GM12892 (cell line): ENCODE measurements at places on chromosomes 11 and 22.
A peak's percentile ranks its signal among the peaks of the same experiment; 100 is the strongest.

- DNase-seq = peak; percentile 6
Observed at GRCh38 chr11:60204922-60205321, 22.0 kb upstream of the MS4A6A start.

GRCh38 chr11:119179983-119180382 lies 5.3 kb upstream of the NHERF4 start:
- no peak for DNase-seq

DNA sequence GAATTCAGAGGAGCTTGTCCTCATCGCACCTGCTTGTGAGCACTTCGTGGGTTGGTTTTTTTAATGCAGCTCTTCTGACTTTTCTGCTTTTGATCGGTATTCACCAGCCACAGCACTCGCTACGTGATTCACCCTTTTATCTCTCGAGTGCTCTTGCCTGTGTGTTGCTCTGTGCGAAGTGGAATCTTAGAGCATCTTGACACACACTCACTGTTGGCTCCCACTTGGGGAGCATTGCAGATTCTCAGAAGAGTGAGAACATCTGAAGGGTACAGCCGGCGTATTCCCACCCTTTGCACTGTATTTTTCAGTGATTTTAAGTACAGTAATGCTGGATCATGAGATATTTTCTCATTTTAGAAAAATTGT lies 10.9 kb downstream of the TNNT3 start:
- DNase-seq = no peak

DNA sequence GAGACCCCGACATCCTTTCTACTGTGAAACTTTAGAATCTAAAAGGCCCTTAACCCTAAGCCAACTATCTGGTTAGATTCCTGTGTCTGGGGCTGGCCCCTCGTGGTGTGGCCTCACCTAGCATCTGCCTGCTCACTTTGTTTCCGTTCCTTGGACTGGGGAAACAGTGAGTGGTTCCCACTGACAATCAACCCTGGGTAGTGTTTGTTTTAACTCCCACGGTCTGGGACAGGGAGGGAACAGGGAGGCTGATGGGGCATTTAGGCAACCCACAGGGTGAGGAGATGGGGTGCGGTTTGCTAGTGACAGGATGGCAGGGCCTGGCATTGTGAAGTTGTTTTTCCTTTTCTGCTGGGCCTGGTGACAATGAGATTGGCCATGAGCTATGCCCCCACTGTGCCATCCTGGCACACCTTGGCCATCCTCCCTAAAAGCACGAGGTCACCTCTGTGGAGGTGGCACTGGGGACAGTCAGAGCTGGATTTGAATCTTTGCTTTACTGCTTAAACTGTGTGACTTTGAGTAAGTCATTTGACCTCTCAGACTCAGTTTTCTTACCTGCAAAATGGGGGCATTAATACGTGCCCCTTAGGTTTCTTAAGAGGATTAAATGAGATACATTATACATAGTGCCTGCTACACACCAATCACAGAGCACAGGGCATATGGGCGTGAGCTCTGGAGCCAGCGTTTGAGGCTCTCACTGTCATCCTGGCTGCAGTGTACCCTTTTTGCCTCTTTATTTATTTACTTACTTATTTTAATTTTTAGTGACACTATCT lies 31.4 kb downstream of the CHRDL2 start:
- no peak for DNase-seq

GRCh38 chr11:36467012-36467411 lies 43.1 kb downstream of the TRAF6 start:
- no peak for DNase-seq

- DNase-seq = peak; percentile 60
Observed at GRCh38 chr11:120172054-120172911, 34.4 kb upstream of the TRIM29 start.

DNA sequence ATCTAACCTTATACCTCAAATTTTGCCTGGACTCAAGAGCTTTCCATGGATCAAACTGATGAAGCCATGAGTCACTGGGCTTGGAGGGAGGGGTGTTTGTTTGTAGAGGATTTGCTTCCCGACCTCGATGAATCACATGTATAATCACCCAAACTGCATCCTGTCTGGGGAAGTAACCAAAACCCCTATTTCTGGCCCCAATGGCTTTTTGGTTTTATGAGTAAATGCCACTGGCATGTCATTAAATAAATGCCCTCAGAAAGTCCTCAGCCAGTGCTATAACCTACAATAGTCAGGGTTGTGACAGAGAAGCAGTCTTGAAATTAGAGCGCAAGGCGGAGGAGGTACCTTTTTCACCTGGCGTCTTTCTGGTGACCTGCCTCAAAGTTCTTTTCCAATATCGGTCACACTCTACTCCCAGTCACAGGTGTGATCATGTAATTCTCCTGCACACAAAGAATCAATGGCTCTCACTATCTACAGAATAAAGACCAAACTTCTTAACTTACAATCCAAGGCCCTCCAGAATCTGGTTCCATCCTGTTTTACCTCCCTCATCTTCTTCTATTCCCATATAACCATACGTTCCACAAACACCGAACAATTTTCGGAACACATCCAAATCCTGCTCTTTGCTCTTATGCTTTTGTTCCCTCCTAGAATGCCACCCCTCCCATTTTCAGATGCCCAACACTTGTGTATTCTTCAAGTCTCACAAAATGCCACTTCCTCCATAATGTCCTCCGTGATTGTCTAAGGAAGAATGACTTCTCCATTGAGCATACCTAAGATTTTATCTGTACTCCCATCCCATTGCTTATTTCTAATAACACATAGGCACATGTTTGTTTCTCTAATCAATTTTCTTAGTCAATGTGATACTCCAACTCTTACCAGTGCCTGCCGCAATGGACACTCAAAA lies 81.3 kb upstream of the BLID start:
- no peak for DNase-seq

DNA sequence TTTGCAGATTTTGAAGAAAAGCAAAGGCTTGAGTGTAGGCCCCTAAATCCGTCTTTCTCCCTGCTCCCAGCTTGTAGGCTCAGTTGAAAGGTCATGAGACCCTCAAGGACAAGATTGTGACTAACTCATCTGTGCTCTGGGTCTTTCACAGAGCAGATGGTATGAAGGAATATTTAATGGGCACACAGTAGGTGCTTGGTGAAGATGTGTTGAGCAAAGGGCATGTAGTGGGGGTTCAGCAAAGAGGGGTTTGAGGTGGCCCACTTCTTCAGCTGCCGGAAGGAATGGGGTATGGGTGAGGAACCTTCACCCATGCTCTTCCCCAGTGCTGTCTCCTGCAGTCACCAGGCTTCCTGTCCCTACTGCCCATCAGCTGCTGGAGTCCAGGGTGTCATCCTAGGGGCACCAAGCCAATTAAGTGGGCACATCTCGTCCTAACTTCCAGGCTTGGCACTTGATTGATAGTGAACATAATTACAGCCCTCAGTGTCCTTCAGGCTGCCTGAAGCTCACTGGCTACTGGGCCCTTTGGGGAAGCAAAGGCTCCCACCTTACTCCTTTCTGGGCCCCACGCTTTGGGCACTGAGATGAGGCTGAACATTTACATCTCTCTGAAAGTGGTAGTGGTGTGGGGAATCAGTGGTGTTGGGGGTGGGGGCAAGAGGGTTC lies 15.0 kb downstream of the DGAT2 start:
- DNase-seq = no peak

DNA sequence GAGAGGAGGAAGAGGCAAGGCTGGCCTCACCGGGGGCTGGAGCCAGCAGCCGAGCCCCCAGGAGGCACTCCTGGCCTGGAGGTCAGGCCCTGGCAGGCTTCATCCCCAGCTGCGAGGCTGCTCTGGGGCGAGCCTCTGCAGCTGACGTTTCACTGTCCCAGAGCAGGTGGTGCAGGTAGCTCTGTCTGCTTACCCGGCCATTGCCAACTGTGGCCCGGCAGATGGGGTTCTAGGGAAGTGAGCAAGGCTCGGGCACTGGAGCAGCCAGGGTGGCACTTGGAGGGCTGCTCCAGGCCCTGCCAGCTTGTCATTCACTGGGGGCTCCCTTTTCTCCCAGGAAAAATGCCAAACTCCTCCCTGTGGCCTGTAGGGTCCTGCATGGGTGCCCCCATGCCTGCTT lies 118.7 kb upstream of the ANO1 start:
- DNase-seq = no peak

- DNase-seq = no peak
Observed at GRCh38 chr22:46843821-46844255, 81.4 kb downstream of the TBC1D22A start.

DNA sequence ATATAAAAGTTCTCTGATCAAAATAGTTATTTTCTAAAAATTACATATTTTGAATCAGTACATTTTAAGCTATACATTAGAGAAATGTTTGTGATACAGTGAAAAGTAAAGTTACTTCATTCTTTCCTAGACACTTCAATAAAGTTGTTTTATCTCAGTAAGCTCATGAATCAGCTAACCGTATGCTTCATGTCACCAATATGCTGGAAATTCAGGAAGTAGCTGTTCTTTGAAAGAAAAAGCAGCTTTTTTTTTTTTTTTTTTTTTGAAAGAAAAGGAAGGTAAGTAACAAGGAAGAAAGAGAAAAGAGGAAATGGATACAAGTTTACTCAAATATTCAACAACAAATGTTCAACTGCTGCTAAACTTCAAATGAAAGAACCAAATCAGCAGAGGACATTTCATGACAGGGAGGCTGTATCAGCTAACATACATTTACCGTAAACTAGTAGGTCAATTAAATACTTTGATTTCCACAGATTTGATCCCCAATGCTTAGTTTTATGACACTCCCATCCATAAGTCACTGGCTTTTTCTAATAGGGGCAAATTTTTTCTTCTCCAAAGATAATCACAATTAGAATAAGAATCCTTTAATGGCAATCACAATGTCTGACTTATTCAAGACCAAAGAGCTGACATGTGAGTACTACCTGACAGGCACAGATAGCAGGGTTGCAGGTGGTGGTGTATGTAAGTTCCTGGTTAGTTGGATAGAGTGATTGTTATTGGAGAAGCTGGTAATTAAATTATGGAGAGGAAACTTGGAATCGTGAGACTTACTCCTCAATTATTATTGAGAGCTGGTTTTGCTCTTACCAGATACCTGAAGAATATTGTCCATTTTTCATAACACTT lies 754 bp downstream of the OR52A1 start:
- DNase-seq = no peak

DNA sequence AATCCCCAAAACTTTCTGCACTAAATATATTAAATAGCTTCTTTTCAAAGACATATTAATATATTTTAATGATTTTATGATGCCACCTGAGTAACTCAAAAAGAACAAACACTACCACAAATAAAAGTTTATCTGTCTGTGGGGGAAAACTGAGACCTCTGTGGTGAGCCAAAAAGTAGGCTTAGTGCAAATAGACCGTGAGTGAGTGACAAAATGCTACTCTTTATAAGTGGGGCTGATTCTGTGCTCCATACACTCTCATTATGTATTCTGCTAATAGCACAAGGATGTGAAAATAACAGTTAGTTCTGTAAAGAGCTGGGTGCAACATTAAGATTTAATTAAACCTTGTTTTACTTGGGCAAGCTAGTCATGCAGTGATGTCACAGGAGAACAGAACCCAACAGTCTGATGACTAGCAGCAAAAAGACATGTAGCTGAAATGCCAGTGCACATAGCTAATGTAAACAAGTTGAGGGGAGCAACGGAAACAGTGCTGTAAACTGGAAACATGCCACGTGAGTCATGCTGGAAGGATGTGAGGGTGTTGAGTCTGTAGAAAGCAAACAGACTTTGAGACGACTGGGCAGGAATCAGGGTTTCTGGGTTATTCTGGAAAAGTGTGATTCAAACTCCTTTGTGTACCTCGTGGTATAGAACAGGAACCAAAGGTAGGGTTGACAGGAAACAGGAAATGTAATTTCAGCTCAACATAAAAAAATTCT lies 1130.4 kb downstream of the LRRC4C start:
- DNase-seq = no peak

DNA sequence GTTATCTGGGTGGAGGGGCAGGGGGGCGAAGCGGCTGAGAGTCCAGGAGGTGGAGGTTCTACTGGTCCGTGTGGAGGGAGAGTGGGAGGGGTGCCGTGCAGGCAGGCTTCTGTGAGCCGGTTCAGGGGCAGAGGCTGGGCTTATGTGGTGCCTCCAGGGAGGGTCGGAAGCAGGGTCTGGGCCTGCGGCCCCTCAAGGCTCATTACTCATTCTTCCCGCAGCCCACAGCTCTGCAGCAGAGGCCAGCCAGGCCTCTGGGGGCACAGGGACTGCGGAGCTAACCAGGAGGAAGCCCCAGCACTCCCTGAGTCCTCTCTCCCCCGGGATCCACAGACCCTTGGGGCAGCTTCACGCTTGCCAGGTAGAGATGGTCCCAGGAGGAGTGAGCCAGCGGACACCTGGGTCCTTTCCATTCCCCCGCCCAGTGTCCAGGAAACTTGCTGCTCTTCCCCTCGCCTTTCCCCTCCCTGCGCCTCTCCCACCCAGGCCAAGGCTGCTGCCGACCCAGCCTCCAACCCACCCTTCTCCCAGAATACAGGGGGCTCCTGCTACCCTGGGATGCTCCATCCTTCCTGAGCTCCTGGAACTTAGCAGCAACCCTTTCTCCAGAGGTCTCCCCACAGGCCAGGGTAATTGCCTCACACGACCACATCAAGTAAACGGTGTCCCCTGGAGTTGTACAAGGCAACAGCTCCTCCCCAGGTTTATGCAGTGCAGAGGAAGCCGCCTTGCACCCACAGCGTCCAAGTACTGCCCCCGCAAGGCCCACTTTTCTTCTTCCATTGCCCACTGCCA lies 6.3 kb downstream of the NRXN2 start:
- no peak for DNase-seq

DNA sequence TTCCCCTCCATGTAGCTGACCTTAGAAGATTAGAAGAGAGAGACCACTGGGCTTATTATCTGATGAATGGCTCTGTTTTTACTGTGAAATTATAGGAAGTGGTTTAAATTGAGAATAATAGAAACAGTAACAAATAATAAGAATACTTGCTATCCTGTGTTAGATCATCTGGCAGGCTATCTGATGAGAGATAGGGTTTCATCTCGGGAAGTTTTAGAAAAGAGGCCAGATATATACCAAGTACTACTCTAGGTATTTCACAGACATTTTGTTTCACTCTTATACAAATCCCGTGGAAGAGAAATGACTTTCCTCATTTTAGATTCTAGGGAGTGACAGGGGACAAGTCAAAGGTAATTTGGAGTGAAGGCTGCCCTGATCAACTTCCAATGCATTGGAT lies 198.4 kb downstream of the MAML2 start:
- no peak for DNase-seq

DNA sequence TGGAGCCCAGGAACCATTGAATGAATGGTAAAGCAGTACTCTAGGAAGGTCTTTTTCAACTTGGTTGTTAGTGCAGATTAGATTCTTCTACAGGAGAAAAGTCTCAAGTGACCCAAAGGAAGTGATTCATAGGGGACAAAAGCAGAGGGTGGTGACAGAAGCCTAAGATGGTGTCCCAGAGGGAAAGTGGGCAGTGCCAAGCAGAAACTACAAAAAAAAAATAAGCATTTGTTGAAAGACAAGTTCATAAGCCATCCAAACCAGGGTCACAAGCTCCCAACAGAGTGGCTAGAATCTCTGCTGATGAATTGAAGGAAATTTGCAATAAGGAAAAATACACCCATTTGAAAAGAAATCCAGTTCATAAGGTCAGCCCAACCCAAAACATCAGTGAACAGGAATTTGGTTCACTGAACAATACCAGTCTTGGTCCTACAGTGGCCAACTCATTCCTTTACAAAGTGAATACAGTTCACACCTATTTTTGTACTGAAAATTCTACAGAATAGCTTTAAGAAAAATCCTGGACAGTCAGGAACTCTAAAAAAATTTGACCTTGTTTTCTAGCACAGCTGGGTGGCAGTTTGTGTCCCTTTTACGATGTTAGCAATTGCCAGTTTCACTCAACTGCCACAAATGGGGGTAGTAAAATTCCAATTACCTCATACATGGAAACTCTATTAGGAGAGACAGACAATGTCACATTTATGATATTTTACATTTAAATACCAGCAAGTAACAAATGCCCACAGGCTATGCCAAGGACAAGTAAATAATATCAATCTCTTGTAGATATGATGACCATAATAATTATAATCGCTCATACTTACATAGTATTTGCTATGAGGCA lies 21.6 kb upstream of the NUP160 start:
- no peak for DNase-seq
